ENCODE measurements at places on chromosomes 4 and X. TPM values are rescaled to one million over a fixed set of nuclear protein-coding genes. Genes with fewer than 3 reads are reported as not detected.

GRCh38 chrX:90040807-90041206 is 119.1 kb downstream of the TGIF2LX start:
- no peaks in the 10 kb centered on the region for H3K27me3 ChIP-seq
- no peaks in the 10 kb centered on the region for H3K36me3 ChIP-seq
- no peak for DNase-seq
- H3K4me3 ChIP-seq: no peak overlapping the region
- H3K27ac ChIP-seq: no peak overlapping the region

DNA sequence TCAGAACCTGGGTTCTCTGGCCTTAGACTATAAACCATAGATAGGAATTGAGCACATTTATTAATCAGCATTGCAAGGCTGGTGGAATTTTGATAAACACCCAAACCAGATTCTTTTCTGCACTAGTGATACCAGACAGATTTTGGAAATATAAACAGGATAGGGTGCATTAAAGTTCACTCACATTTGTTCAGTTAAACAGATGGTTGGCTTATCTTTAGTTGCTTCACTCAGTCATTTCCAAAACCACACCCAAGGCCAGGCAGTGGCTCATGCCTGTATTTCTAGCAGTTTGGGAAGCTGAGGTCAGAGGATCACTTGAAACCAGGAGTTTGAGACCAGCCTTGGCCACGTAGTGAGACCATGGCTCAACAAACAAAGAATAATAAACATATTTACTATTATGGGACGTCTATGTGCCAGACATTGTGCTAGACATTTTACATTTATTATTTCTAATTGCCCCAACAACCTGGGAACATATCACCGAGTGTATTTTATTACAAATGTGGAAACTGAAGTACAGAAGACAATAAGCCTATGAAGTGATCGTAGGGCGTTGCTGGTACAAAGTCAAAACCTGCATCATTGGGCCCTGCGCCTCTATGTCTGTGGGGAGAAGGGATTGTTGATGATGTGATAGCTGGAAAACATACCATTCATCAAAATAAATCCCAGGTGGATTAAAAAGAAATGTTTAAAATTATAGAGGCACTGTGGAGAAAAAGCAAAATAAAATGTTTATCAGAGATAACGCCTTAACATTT is 15.0 kb downstream of the ADD1 start:
- H3K36me3 ChIP-seq: peaks cover 2% of the 10 kb centered on the region
- peak overlapping the region; percentile 30 for H3K27ac ChIP-seq
- H3K4me1 ChIP-seq: peaks cover 23% of the 10 kb centered on the region
- DNase-seq: peak; percentile 69

HDX gene
- total RNA-seq: 3.1 TPM

DNA sequence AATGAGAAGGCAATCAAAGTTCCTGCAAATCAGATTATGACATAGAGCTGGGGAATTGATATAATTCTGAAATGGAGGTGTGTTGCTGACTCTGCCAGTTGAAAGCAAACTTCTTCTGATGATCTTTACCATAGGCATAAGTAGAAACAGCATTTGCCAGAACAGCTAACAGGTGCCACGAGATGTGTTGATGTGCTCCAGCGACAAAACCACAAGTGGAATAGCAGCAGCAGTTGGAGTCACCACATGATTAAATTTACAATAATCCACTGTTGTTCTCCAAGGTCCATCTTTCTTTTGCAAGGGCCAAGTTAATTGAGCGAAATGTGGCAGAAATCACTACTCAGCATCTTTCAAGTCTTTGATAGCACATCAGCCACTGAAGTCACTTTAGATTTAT is 3.7 kb upstream of the OSTC start:
- H3K4me3 ChIP-seq: no peak overlapping the region
- H3K36me3 ChIP-seq: no peaks in the 10 kb centered on the region
- DNase-seq: no peak

- DNase-seq: peak; percentile 7
- no peaks in the 10 kb centered on the region for H3K27me3 ChIP-seq
- no peak overlapping the region for H3K27ac ChIP-seq
- H3K4me3 ChIP-seq: no peak overlapping the region
Observed at GRCh38 chrX:34658326-34658725, 1.2 kb upstream of the TMEM47 start.

GRCh38 chr4:53590187-53590586 is 1.1 kb downstream of the LNX1 start:
- H3K27ac ChIP-seq: no peak overlapping the region
- H3K4me3 ChIP-seq: no peak overlapping the region
- H3K27me3 ChIP-seq: no peaks in the 10 kb centered on the region
- DNase-seq: no peak

DKC1 gene
- 31.1 TPM for total RNA-seq

- no peak for DNase-seq
- no peak overlapping the region for H3K4me3 ChIP-seq
- no peaks in the 10 kb centered on the region for H3K4me1 ChIP-seq
- no peak overlapping the region for H3K27ac ChIP-seq
- H3K27me3 ChIP-seq: no peaks in the 10 kb centered on the region
- H3K36me3 ChIP-seq: no peaks in the 10 kb centered on the region
Observed at GRCh38 chr4:85672116-85672515, 197.2 kb downstream of the ARHGAP24 start.

DNA sequence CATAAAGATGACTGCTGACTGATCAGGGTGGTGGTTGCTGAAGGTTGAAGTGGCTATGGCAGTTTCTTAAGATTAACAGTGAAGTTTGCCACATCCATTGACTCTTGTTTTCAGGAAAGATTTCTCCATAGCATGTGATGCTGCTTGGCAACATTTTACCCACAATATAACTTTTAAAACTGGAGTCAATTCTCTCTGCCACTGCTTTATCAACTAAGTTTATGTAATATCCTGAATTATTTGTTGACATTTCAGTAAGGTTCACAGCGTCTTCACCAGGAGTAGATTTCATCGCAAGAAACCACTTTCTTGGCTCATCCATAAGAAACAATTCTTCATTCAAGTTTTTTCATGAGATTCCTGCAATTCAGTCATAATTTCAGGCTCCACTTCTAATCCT is 166.5 kb upstream of the SPRY1 start:
- H3K36me3 ChIP-seq: no peaks in the 10 kb centered on the region
- no peaks in the 10 kb centered on the region for H3K27me3 ChIP-seq
- H3K27ac ChIP-seq: no peak overlapping the region
- no peak for DNase-seq

GRCh38 chrX:49058794-49059193 is at the start of gene CCDC120:
CCDC120 (plus strand) TSS chrX:49058999; CDS start chrX:49062042, 3,043 bp downstream.
- H3K4me3 ChIP-seq: no peak within 1 kb of the TSS
- no peaks in the 10 kb centered on the region for H3K27me3 ChIP-seq
- no peaks in the 10 kb centered on the region for H3K36me3 ChIP-seq
- H3K27ac ChIP-seq: no peak within 1 kb of the TSS
- no peaks in the 10 kb centered on the region for H3K4me1 ChIP-seq

GRCh38 chrX:12949927-12950656 is 24.8 kb upstream of the TMSB4X start:
- peak; percentile 87 for DNase-seq
- peak overlapping the region; percentile 83 for H3K27ac ChIP-seq
- H3K4me3 ChIP-seq: no peak overlapping the region
- H3K36me3 ChIP-seq: no peaks in the 10 kb centered on the region
- no peaks in the 10 kb centered on the region for H3K27me3 ChIP-seq

ETDB gene
- not detected for total RNA-seq

BRCC3 gene
- total RNA-seq: 12.1 TPM

- no peaks in the 10 kb centered on the region for H3K4me1 ChIP-seq
- no peaks in the 10 kb centered on the region for H3K36me3 ChIP-seq
- H3K4me3 ChIP-seq: no peak overlapping the region
- peak; percentile 38 for DNase-seq
- H3K27me3 ChIP-seq: no peaks in the 10 kb centered on the region
Observed at GRCh38 chrX:24173115-24173847, 23.8 kb downstream of the ZFX start.

DNA sequence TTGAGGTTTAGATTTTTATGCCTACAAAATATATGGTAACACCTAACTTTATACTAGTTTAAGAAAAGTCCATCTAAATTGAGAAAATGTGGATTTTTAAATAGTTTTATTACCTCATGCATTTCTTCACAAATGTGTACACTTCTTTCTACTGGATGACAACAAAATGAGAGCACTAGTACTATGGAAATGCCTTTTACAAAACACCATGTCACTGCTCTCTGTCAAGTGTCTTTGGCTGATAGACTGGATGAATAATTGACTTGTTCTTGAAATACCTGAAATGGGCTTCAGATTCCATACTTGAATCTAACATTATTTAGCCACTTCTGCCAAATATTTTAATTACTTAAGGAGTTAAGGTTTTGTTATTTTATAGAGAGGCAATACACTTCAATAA is 49.5 kb downstream of the AMELX start:
- no peaks in the 10 kb centered on the region for H3K27me3 ChIP-seq
- H3K27ac ChIP-seq: peak overlapping the region; percentile 77
- H3K36me3 ChIP-seq: no peaks in the 10 kb centered on the region

DNA sequence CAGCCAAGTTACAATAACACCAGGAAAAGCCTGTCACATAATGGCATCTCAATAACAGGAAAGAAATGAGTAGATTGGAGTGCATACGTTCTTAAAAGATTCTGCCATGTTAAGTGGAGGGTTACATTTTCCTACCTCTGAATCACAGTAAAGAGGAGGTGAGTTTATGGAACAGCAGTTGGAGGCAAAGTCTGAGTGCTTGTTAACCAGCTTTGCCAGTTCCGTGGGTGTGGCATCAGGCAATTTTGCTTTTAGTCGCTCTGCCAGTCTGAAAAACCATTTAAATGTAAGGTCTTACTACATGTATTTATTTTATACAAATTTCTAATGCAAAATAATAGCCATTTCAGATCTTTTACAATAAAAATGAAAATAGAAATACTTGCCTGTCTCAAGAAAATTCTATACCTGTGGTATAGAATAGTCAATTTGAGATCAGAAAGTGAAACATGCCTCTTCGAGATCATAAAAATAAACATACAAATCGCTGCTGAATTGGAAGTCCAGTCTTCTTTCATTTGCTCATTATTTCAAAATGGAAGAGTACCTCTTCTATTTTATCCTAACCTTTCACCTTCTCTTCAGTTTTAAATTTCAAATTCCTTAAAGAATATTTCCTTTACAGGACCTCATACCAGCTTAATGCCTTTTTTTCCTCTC is 31.4 kb downstream of the GC start:
- H3K27me3 ChIP-seq: no peaks in the 10 kb centered on the region
- H3K27ac ChIP-seq: no peak overlapping the region
- no peak overlapping the region for H3K4me3 ChIP-seq
- no peaks in the 10 kb centered on the region for H3K4me1 ChIP-seq

DNA sequence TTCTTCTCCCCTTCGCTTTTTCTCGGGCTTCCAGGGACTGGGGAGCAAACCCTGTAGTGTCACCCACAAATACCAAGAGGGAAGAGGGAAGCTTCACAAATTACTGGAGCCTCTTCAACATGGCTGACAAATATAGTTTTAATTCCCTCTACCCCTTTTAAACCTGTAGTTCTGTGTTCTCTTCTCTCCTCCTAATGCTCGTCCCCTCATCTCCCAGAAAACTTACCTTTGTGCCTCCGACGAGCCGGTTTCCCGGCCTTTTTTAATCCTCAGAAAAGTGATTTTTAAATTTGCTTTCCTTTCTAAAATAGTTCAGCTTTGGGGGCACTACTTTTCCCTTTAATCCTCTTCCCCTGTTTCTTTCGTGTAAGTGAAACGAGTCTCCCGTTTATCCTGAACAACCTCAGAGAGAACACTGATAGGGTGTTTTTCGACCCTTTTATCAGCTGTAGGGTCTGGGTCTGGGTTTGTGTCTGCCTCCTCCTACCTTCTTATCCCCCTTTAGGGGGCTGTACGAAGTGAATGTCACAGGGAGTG is 408 bp downstream of the TET2 start:
- H3K27me3 ChIP-seq: no peaks in the 10 kb centered on the region
- H3K27ac ChIP-seq: peak overlapping the region; percentile 85
- DNase-seq: no peak
- H3K36me3 ChIP-seq: no peaks in the 10 kb centered on the region
- no peaks in the 10 kb centered on the region for H3K4me1 ChIP-seq
- H3K4me3 ChIP-seq: peak overlapping the region; percentile 97

GRCh38 chr4:3082925-3083515 is 8.5 kb downstream of the HTT start:
- no peak for DNase-seq
- no peak overlapping the region for H3K27ac ChIP-seq
- H3K4me1 ChIP-seq: no peaks in the 10 kb centered on the region
- H3K36me3 ChIP-seq: no peaks in the 10 kb centered on the region
- no peak overlapping the region for H3K4me3 ChIP-seq

SMR3A gene
- total RNA-seq: not detected

DNA sequence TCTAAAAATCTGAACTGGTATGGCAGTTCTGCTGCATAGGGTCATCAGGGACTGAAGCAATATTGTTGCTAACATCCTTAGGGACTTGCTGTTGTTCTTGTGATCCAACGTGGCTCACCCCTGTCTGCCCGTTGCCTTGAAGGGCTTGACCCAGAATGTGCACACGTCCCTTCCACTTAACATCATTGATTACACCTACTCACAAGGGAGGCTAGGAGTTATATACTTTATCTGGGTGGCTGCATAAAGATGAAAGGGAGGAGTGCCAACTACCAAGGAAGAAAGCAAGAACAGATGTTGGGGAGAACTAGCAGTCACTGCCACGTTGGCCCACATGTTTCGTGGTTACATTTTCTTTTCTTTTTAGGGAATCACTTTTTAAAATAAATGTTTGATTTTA is 34.0 kb downstream of the SLC9A6 start:
- H3K36me3 ChIP-seq: no peaks in the 10 kb centered on the region
- no peaks in the 10 kb centered on the region for H3K27me3 ChIP-seq
- no peak overlapping the region for H3K4me3 ChIP-seq
- DNase-seq: no peak
- H3K4me1 ChIP-seq: no peaks in the 10 kb centered on the region

PALLD gene
- 205 TPM for total RNA-seq

DCAF12L1 gene
- total RNA-seq: not detected

DNA sequence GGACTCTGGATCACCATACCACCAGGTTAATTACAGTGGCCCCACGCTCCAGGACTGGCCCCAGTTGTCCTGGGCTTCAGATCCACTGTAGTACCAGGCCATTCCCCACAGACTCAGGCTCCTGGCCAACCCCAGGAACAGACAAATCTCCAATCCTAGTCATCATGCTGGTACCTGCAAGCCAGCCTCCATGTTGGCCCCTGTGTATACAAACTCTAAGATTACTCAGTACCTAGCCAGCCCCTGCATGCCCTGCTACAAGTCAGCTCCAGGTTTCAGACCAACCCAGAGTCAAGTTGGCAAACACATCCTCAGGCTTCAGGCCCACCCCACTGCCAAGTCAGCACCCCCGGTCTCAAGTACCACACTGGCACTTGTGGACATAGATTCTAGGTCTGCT is 85.9 kb downstream of the KLF8 start:
- H3K27me3 ChIP-seq: no peaks in the 10 kb centered on the region
- no peak for DNase-seq
- no peak overlapping the region for H3K27ac ChIP-seq
- H3K4me1 ChIP-seq: no peaks in the 10 kb centered on the region
- H3K36me3 ChIP-seq: no peaks in the 10 kb centered on the region

HTN3 gene
- total RNA-seq: not detected

GRCh38 chr4:89538886-89539285 is 231.3 kb upstream of the GPRIN3 start:
- DNase-seq: peak; percentile 38
- H3K27me3 ChIP-seq: no peaks in the 10 kb centered on the region
- no peak overlapping the region for H3K27ac ChIP-seq
- H3K4me1 ChIP-seq: peaks cover 5% of the 10 kb centered on the region
- H3K4me3 ChIP-seq: no peak overlapping the region

TNIP2 gene
- total RNA-seq: 61.9 TPM
